ENCODE measurements at places on chromosomes 16 and 17.

GRCh38 chr16:80161799-80162739, 378.7 kb upstream of the DYNLRB2 start:
- no peak for ATAC-seq

DNA sequence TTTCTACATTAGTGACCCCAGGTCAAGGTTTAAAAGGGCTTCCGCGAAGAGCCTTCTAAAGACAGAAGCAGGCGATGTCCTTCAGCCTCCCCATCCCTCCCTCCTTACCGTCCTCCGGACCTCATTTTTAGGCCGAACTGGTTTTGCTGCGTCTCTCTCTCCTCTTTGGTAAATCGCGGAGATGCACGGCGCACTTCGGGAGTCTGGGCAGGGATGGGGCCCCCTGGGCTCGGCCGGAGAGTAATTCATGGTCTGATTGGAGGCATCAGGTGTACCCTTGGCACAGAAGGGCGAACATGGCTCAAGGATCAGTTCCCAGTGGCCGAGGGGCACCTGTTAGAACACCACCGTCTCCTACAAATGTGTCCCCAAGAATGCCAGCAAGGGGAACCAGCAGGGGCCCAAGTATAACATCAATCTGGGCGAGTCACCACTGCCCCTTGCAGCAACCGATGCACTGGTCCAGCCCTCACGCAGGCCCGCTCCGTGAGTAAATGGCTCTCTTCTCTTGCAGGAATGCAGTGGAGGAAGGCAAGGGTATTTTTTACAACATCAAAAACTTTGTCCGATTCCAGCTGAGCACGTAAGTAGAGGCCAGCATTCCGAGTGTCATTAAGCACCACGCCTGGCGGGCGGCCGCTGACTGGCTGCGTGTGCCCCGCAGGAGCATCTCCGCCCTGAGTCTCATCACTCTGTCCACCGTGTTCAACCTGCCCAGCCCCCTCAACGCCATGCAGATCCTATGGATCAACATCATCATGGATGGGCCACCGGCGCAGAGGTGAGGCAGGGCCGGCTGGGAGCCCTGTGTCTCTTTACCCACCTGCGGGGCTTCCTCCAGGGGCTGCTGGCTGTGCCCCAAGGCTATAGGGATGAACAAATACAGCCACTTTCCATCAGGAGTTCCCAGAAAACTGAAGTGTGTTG, 45.6 kb downstream of the MEAK7 start:
- peak; percentile 6 for ATAC-seq

GRCh38 chr17:66951605-66951953, 12.9 kb upstream of the CACNG4 start:
- ATAC-seq = no peak

GRCh38 chr17:81386141-81386645, 9.1 kb upstream of the BAHCC1 start:
- ATAC-seq = peak; percentile 4

GRCh38 chr16:71637398-71637797, 11.4 kb downstream of the MARVELD3 start:
- no peak for ATAC-seq

- ATAC-seq = no peak
These were observed 18.5 kb upstream of the SPDYE4 start for GRCh38 chr17:8776881-8777280.

- ATAC-seq = no peak
These were observed 34.2 kb upstream of the IRX3 start for GRCh38 chr16:54320697-54321340.

GRCh38 chr16:46908540-46909372, 24.6 kb downstream of the GPT2 start:
- ATAC-seq = peak; percentile 19

DNA sequence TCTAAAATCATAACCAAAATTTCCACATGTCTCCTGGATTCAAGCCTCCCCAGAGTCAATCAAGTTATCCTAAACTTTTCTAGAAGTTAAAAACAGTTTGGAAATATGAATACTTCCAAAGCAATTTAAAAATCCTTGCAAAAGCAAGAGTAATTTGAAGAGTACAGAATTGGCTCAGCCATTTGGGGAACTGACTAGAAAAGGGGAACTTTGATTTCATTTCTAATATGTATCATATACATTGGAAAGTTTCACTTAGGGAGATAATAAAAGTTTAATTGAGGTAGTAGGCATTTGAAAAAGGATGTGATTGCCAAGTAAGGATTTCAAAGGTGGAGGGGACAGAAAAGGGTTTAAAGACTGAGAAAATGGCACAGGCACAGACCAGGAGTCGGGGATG, 9.0 kb upstream of the SLFN12L start:
- no peak for ATAC-seq

- ATAC-seq = no peak
These were observed 125.0 kb downstream of the HS3ST3A1 start for GRCh38 chr17:13476720-13477119.

- ATAC-seq = no peak
These were observed 113.6 kb downstream of the SMG6 start for GRCh38 chr17:2190014-2190413.

GRCh38 chr17:79548116-79548515, 62.7 kb downstream of the RBFOX3 start:
- ATAC-seq = peak; percentile 13

DNA sequence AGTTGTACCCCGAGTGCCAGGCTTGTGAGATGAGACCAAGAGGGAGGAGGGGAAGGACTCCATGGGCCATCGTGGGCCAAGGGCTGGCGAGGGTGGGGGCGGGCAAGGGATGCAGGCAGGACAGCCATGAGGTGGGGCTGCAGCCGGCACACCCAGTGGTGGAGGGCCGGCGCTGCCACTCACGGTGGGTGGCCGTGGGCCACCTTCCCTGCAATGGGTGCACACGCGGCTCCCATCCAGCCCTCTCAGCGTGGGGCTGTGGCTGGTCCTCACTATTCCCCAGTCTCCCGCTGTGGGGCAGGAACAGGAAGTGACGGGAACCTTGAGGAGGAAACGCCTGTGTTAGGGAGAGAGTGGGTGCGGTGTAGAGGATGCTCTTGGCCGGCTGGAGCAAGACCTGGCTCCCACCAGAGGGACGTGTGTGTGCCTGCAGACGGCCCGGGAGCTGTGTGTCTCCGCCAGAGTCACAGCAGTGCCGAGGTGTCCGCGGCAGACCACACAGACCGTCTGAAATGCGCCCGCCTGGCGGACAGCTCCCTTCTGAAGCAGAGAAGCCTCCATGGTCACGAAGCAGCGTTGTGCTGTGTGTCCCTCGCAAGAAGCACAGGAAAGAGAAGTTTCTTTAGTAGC, 23.6 kb downstream of the CIBAR2 start:
- peak; percentile 18 for ATAC-seq

Measured in esophagus mucosa (tissue), 1 donor.